ENCODE measurements at places on chromosomes 4 and X.

GRCh38 chrX:40853004-40853815 lies 117.9 kb upstream of the MED14 start:
- DNase-seq = peak; percentile 57

- no peak for DNase-seq
Observed at GRCh38 chrX:39398963-39399261, 597.7 kb downstream of the MID1IP1 start.

DNA sequence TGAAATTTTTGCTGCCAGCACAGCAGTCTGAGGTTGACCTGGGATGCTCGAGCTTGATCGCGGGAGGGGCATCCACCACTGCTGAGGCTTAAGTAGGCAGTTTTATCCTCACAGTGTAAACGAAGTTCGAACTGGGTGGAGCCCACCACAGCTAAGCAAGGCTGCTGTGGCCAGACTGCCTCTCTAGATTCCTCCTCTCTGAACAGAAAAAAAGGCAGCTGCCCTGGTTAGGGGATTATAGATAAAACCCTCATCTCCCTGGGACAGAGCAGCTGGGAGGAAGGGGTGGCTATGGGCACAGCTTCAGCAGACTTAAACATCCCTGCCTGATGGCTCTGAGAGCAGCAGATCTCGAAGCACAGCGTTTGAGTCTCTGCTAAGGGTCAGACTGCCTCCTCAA lies 314.6 kb downstream of the STPG2 start:
- DNase-seq = no peak

DNA sequence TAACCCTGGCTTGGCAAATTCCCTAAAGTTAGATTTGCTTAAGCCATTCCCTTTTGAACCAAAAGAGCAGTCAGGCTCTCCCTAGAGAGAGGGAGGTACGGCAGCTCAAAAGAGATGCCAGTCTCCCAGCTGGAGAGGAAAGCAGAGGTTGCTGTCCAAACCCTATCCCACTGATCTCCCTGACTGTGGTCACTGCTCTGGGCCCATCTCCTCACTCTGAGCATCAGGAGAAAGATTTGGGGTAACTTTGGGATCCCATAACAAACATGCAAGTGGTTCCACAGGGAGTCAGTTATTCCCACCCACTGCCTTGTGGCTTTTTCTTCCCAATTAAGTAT lies 17.1 kb downstream of the ACSL1 start:
- DNase-seq = no peak

DNA sequence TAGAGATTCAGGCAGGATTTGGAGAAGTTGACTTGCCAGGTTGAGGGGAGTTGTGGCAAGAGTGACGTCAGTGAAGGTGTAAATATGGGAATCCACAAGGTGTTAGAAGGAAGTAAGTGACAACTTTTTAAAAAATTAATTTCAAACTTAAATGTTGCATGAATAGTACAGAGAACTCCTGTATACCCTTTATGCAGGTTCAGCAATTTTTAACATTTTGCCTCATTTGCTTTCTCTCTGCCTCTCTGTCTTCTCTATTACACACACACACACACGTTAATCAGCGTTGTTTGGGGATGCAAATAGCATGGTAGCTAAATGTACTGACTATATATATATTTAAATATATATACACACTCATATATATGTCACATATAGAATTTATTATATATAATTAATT lies 273.7 kb downstream of the SMARCA1 start:
- no peak for DNase-seq

- DNase-seq = no peak
Observed at GRCh38 chr4:47654972-47655693, 170.1 kb downstream of the ATP10D start.

DNA sequence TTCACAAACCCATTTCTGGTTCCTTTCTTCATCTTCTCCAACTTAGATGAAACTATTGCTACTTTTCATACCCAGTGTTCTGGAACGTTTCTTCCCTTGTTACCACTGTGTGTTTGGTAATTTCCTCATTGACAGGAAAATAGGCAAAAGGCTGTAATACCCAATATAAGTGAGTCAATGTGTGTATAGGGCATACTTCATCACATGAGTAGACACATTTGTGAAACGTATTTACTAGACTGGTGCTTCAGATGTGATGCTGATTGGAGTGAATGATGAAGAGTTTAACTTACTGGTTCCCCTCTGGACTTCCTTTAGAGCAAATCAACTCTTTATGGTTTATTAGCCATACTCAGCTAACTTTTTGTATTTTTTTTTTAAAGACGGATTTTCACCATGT lies 195.1 kb upstream of the ATP6AP2 start:
- DNase-seq = no peak

DNA sequence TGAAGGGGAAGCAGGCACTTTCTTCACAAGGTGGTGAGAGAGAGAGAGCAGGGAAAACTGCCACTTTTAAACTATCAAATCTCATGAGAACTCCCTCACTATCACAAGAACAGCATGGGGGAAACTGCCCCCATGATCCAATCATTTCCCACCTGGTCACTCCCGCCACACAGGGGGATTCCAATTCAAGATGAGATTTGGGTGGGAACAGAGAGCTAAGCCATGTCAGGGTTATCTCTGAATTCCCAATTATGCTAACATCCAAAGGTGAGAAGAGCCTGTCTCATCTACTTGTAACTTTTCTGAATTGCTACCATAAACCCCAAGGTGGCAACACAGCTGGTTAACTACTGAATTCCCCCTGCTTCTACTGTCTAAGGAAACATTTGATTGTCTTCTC lies 758.5 kb downstream of the ADGRL3 start:
- DNase-seq = no peak

GRCh38 chr4:187139141-187139540 lies 415.5 kb upstream of the FAT1 start:
- no peak for DNase-seq

DNA sequence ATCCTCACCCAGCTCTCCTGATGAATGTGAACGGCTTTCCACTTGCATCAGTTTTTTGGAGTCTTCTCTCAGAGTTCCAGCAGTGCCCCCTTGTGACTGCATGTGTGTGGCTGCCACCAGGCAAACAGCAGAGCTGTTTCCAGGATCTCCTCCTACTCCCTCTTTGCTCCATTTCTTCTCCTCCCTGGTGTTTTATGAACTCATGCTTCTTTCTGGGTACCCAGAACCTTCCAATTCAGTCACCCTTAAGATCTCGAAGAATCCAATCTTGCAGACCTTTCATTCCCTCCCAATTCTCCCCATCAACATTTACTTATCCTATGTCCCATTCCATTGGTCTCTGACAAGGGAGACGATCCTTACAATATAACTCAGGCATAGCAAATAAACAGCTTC lies 6.8 kb upstream of the TCEANC start:
- DNase-seq = peak; percentile 16

GRCh38 chr4:42331914-42332368 lies 65.3 kb upstream of the SHISA3 start:
- no peak for DNase-seq

DNA sequence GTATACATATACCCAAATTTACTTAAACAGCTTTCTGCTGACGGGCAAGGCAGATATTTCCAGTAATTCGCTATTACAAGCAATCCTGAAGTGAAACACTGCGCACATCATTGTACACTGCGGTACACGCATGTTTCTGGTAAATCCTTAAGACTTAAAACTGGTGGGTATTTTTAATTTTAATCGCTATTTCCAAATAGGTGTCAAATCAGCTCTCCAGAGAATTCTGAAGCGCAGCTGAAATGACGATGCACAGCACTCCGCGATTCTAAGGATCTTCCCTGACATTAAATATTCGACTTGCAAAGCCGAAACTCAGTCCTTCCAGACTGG lies 361 bp downstream of the TMEM128 start:
- DNase-seq = no peak
